ENCODE measurements at places on chromosomes 12 and 14.

- no peak for DNase-seq
Measured at GRCh38 chr12:21828136-21828775, 53.8 kb upstream of the KCNJ8 start.

- no peak for DNase-seq
Measured at GRCh38 chr14:94387051-94388026, 1.1 kb downstream of the SERPINA1 start.

DNA sequence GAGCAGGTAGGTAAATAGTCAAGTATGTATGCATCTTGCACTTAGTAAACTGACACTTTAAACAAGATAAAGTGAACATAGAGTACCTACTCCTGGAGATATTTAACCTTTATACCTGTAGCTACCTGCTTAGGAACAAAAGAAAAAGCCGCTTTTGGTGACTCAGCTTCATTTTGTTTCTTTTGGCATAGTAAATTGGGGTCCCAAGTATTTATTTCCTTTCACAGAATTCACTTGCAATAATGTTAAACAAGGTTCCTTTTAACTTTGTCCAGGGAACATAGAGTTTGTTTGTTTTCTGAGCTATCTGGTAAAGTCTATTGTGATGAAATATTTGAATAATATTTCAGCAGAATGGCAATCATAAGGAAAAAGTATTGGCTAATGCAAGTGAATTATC lies 20.0 kb downstream of the SLCO1B3 start:
- DNase-seq: no peak

- DNase-seq: no peak
Measured at GRCh38 chr14:36522347-36522971, 2.4 kb upstream of the NKX2-1 start.

GRCh38 chr12:94421868-94422740 lies 37.6 kb downstream of the CEP83 start:
- no peak for DNase-seq

DNA sequence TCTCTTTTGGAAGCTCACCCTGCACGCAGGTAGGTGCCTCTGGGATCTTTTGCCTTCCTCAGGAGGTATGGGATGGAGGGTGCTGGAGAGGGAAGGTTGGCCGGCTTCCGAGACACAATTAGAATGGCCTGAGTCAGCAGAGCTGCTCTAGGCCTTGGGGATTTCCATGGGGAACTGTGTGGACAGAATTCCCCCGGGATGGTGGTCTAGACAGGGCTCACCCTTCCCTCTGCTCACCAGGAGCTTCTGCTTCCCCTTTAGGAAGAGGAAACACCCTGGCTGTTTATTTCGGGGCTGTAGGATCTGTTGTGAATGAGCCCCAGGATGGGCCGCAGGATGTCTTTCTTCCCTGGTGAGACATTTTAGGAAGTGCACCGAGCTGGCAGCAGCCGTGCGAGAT lies 43.7 kb upstream of the TMED10 start:
- no peak for DNase-seq

DNA sequence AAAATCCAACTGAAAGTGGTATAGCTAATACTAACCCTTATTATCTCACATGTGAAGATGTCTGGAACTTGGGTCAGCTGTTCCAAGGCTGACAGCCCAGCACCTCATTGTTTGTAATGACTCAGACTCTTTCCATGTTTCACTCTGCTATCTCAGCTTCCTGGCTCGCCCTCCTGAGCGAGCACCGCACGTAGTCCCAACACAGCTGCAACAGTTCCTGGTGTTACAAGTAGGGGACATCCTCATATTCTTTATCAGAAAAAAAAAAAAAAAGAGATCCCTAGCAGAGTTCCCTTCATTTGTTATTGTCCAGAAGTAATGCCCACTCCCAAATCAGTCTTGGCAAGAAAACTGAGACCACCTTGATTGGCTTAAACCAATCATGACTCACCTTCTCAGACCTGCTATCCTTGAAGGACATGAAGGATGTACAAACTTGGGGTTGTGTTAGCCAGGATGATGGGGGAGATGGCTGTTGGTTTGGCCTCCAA lies 92.5 kb downstream of the ADCK1 start:
- DNase-seq: no peak
